ENCODE measurements at places on chromosomes 13 and 19.
A peak's percentile ranks its signal among the peaks of the same experiment; 100 is the strongest.

DNA sequence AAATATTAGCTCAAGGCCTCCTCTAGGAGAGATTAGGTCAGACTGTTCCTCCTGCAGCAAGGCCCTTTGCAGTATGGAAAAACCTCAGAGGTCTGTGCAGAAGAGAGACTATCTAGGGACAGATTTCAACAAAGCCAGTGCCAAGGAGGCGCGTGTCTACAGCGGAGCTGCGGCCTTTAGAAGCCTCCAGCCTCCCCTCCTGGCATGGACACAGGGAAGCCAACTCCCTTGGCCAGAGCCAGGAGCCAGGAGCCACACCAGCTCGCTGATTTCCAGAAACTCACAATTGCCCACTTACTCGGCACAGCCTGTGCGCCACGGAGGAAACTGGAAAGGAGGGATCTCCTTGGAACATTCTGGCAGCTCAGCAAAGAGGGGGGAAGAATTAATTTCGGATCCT lies 63.4 kb downstream of the INSR start:
- no peak for DNase-seq

DNA sequence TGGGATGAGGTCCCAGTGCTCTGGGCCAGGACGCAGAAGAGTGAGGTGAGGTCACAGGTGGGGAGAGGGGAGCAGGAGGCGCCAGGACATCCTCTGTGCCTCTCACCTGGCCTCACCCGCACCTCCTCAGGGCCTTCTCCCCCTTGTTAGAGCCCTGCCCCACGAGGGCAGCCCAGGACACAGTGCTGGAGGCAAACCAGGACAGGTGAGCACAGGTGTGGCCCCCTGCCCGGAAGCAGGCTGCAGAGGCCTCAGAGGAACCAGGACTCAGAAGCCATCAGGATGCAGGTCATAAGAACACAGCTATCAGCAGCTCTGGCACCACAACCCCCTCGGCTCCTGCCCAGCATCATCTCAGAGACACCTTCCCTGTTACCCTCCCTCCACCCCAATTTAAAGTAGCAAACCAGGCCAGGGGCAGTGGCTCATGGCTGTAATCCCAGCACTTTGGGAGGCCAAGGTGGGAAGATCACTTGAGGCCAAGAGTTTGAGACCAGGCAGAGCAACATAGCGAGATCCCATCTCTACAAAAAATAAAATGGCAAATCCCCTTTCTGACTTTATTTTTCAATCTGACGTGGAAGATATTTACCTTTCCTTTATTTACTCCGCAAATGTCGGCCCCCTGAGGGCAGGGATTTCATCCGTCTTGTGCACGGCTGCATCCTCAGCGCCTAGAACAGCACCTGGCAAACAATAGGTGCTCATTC lies at the start of gene CEACAM16:
Gene CEACAM16, plus strand, starts transcription at position 660 of the 710 bp plus-strand sequence. CDS start 2,306 bp downstream, outside the sequence.
- DNase-seq = no peak

- no peak for DNase-seq
These were observed 23.3 kb downstream of the LAMP1 start for GRCh38 chr13:113320226-113320875.

DNA sequence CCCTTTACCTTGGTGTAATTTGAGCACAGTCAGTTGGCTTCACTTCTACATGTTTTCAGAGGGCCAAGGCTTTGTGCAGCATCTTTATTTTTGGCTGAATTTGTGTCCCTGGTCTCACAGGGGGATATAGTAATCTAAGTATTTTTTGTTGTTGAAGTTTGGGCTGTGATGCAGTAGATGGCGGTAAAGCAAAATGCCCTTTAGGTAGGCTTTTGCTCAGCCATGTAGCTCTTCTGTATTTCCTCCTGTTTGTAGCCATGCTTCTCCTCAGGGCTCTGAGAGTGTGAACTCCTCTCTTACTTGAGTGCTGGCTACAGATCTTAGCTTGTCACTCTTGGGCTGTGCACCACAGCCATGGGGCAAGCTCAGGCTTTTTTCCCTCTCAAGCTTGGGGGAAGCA lies 328.6 kb downstream of the SLITRK5 start:
- DNase-seq = no peak

DNA sequence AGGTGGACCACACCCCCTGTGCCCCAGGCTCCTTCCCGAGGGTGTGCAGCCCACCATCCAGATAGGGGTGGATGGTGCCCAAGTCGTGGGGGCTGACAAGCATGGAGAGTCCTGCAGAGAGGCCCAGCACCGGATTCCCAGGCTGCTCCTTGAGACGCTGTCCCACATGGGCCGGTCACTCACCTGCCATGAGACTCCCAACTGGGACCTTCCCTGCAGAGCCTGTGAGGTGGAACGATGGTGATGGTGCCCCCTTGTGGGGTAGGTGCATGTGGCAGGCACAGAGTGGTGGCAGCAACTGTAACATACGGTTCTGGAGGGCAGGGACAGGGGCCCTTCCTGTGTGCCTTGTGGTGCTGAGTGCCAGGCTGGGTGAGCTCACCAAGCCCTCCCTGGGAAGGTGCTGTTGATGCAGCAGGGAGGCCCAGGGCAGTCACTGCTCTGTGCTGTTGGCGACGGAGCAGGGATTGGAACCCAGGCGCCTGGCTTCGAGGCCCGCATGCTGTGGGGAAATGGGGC lies 33.1 kb downstream of the PPP1R37 start:
- peak; percentile 10 for DNase-seq

- DNase-seq = no peak
These were observed 112.3 kb upstream of the ZNF507 start for GRCh38 chr19:32233091-32233490.

DNA sequence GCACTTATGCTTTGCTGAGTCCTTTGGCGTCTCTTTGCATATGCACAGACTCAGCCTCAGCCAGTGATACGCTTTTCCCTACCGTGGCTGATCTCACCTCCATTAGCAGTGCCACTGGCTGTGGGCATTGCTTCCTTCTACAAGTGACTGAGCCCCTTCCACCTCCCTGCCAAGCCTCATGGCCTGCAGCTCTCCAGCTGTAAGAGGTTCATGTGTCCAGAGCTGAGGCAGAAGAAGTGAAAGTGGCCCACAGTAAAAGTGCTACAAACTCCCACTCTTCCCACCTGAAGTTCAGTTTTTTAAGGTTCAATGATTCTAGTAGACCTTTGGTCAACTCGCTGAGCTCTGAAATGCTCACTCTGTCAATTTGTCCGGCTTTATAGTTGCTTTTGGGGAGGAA lies 44.7 kb downstream of the SMARCA4 start:
- no peak for DNase-seq

- peak; percentile 46 for DNase-seq
These were observed 6.5 kb upstream of the LIPE start for GRCh38 chr19:42433503-42434260.

DNA sequence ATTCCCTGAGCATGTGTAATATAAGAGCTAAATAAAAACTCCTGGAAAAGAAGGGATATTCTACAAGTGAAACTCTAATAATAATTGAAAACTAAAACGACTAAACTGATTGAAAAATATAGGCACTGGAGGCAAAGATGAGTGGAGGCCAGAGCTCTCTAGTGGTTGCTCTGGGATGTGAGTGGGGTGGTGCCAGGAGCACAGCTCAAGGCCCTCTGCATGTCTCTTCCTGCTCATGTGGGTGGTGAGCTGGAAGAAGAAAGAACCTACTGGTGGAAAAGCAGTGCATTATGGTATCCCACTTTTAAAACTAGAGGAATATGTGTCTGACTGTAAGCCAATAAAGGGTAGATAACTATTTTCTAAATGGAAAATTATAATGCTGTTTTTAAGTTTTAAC lies 15.8 kb upstream of the ARHGEF7 start:
- DNase-seq = no peak

DNA sequence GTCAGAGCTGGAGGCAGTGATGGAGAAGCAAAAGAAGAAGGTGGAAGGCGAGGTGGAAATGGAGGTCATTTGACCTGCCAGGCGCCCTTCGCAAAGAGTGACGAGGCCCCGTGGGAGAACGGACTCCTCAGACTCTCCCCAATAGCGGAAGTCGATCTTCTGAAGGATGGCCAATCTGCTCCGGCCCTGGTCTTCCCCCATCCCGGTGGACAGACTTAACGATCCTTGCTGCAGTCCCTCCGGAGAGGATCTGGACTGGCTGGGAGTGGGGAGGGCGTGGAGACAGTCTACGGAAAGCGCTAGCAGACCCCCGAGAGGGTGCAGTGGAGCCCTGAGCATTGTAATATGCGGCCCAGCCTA lies 11.9 kb downstream of the EPS8L1 start:
- DNase-seq = no peak

DNA sequence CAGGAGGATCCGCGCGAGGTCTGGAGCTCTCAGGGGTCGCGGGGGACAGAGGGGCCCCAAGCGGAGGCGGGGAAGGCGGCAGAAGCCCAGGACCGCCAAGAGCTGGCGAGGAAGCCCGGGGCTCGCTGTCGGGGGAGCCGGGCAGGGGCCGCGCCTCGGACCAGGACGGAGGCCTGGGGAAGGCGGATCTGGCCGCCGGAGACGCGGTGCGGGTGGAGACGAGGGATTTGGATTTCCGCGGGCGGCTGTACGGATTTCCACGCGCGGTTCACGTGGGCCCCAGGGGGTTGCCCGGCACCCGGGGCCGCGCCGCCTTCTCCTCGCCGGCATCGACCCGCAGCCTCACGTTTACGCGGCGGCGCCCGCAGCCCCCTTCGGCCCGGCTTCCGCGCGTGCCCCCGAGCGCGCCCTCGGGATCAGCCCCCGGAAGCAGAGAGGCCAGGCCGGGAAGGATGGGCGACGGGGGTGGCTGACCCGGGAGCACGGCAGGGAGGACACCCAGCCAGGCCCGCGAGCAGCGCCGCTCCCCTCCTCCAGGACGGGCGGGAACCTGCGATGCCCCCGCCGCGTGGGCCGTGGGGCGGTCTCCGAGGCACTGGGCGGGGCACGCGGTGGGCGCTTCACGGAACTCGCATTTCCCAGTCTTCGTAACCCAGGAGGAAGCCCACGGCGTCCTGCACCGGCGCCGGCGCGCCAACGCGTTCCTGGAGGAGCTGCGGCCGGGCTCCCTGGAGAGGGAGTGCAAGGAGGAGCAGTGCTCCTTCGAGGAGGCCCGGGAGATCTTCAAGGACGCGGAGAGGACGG lies 4.7 kb downstream of the F7 start:
- no peak for DNase-seq
